ENCODE measurements at places on chromosomes 6 and 20.

DNA sequence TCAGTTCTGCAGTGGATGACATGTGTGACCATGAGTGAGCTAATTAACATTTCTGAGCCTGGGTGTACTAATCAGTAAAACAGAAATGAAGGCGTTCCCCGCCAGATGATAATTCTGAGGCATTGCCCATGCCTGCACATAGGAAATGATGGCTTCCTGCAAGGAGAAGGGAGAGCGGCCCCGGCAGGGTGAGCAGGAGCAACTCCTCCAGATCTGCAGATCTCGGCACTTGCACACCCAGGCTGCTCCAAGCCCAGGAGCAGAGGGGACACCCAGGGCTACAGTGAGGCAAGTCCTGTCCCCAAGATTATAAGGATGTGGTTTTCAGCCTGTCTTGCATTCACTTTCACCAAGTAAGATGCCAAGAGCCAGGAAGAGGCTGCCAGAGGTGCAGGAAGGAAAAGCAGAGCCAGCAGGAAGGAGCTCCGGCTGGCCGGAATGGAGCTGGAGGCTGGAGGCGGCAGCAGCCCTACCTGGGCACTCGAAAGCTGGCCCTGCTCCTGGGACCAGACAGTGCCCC lies 177.5 kb upstream of the CST7 start:
- DNase-seq: no peak

DNA sequence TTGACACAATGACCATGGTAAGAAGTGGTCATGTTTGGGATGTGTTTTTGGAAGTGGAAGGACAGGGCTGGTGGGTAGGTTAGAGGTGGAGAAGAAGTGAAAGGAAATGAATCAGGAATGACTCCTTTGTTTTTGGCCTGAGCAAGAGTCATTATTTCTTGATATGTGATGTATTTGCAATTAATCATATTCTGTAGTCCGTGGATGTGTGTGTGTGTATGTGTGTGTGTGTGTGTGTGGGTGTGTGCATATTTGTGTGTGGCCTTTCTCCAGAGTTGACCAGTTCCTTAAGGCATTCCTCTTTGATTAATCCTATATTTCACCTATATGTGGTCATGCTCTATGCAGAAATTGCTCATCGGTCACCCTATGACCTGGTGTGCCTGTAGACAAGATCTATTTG lies 130.7 kb downstream of the UTRN start:
- DNase-seq: no peak

DNA sequence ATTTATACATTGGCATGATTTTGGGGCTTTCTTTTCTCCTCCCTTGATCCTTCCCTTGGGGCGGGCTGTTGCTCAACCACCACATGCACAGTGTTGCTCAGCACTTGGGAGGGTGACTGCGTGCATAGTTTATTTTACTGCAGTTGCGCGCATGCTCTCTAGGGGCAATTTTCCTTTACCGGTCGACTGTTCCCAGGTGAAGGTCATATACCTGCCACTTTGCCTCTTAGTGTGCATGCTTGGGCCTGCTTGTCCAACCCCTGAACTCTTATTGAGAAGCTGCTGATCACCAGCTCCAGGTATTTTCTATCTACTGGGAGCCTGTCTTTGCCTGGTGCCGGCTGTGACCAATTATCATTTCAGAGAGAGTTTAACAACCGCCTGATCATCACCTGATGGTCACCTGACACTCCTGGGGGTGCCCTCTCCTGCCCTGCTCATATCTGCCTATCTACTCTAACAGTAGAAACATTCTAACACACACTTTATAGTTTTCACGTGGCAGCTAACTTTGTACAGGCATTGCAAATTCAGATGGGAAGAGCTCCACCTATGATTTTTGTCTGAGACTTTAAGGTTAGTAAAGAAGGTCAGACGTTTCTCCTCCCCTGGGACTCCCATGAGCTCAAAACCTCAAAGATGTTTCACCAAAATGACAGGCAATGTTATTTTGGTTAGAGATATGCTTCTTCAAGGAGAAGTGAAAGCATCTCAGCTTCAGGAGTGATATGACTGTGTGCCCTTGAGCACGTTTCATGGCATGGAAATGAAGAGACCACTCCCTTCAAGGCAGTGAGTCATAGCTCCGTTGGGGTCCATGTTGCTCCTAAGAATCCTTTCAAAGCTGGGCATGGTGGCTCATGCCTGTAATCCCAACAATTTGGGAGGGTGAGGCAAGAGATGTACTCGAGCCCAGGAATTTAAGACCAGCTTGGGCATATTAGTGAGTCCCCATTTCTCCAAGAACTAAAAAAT lies 227.5 kb upstream of the MYLIP start:
- DNase-seq: no peak

DNA sequence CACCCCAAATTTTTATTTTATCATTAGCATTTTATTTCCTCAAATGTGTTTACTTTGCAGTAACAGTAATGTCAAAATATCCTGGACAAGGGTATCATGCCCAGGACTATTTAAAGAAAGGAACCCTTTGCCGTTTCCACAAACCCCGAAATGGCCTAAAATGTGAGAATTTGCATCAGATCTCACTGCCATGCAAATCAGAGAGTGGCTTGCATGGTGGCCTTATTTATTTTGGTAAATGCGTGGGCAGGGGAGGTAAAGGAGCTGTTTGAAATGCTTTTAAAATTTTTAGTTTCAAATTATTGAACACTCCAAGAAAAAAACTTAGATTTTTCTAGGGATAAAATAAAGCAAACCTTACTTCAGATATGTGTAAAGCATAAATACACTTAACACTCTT lies 43.8 kb downstream of the ADAT2 start:
- no peak for DNase-seq

DNA sequence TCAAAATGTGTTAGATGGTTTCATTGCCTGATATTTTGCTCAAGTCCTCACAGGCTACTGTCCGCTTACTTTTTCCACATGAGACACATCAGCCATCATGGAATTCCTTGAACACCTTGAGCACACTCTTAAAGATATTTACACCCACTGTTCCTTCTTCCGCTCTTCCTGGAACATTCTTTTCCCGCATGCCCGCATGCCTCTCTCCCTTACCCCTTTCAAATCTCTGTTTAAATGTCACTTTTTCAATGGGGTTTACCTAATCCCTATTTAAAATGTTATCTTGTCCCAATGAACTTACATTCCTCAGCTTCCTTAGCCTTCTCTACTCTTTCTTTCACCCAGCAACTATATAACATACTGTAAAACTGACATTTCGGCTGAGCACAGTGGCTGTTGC lies 503.3 kb upstream of the PTCHD4 start:
- DNase-seq: no peak

GRCh38 chr6:120826253-120826652 lies 508.0 kb downstream of the TBC1D32 start:
- DNase-seq: peak; percentile 25

DNA sequence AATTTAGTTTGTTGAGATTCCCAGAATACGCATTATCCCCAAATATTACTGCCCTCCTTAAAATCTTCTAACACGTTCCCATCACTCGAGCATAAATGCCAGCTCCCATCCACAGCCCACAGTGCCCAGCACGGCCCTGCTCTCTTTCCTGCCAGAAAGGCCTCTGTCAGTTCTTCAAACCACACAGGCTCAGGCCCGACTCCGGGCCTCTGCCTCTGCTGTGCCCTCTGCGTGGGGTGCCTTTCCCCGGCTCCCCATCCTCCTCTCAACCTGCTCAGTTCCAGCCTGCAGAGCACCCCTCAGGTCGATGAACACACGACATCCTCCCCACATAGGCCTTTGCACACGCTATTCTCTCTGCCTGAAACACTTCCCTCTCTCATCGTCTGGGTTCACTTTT lies 12.8 kb downstream of the ULBP3 start:
- DNase-seq: no peak

- DNase-seq: no peak
Observed at GRCh38 chr6:13463941-13464340, 23.5 kb downstream of the GFOD1 start.

DNA sequence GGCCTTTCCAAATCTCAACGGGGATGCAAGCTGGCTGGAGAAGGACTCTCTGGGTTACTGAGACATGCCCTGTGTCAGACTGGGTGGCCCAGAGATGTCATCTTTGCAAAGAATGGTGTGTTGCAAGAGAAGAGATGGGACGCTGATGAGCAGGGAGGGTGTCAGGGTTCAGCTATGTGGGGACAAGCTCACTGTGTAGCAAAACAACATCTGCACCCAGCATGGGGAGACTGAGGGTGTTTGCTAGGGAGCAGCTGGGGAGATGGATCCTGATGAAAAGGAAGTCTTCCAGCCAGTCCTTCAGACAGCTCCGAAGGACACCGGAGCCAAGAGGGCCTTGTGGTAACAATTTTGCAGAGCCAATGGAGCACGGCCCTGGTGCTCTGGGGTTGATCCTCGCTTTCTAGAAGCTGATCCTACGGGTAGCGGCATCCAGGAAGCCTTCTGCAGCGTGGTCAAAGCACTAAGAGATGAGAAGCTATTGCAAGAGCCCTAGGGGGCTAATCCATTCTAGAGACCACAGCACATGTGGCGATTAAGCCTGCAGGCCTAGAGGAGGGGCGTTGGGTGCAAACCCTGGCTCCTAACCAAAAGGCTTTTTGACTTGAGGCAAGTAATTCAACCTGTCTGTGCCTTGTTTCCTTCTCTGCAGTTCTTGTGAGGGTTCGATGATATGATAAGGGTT lies 39.9 kb downstream of the EDN3 start:
- no peak for DNase-seq

DNA sequence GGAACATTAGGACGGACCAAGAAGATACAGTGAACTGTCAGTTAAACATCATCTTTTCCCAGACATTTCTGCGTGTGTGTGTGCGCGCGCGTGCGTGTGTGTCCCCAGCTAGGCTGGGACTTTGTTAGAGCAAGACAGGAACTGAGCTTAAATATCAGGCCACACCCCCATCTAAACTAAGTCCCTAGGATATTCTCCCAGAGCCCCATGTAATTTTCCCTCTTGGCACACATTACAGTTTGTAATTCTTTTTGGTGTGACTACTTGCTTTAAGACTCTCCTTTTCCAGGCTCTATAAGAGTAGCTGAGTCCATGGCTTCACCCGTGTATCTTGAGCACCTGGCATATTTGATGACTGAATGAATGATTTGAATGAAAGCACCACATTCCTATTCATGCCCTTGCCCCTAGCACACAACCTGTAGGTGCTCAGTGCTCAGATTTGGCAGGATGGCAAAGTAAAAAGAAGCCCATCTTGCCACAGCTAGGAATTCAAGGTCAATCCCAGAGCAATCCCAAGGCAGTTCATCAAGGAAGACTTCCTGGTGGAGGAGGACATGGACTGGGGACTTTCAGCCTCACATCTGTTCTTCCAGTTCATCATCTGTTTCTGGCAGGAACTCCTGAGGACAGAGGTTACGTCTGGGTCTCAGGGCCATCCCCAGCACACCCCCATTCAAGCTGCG lies 69.2 kb downstream of the MRPL14 start:
- no peak for DNase-seq

GRCh38 chr6:20367743-20368485 lies 33.8 kb upstream of the E2F3 start:
- no peak for DNase-seq

GRCh38 chr6:1336246-1336843 lies 24.4 kb downstream of the FOXQ1 start:
- DNase-seq: no peak

DNA sequence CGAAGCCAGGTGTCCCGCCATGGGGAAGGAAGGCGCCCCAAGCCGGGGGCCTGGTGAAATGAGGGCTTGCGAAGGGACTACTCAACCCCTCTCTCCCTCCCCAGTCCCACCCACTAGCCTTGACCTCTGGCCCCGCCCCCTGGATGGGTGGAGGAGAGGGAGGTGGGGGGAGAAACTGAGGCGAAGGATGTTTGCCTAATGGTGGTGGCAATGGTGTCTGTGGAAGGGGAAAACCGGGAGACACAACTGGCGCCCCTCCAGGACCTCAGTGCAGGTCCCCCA lies at the start of gene POU5F1:
Gene POU5F1, minus strand, starts transcription at position 83 of the 282 bp plus-strand sequence. Its CDS starts 62 bp downstream, at position 21.
- no peak for DNase-seq

GRCh38 chr6:116888732-116889360 lies 11.8 kb downstream of the RFX6 start:
- DNase-seq: no peak

GRCh38 chr6:5869261-5869660 lies 137.5 kb downstream of the NRN1 start:
- DNase-seq: no peak

DNA sequence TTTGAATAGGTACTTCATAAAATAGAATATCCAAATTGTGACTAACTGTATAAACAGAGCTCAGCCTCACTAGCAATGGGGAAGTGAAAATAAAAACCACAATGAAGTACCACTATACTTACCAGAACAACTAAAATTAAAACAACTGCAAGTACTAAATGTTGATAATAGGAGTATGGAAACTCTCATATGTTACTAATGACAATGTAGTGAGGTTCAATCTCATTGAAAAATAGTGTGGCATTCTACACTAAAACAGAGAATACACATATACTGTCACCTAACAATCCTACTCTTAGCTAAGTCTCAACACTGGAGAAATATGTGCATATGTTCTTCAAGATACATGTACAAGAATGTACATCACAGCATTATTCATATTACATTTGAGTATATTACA lies 132.0 kb upstream of the CARMIL1 start:
- no peak for DNase-seq

DNA sequence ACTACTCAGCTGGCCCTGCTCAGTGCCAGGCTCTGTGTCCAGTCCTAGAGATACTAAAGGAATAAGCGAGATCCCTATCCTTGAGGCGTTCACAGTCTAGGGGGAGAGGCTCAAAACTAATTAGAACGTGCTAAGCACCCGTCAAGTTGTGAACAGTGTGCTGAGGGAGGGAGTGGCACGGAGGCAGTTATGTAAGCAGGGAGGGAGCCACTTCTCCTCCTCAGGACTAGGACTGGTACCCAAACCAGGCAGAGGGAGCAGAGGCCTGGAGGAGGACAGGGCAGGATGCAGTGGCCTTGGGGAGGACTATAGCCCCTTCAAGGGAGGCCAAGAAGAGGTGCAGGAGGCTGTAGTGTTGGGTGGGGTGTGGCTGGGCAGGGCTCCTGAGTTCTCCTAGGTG lies 39.6 kb upstream of the VSTM2L start:
- DNase-seq: no peak

GRCh38 chr6:160328447-160328846 lies 19.7 kb upstream of the SLC22A3 start:
- DNase-seq: no peak

- DNase-seq: no peak
Observed at GRCh38 chr6:141946502-141946901, 186.2 kb upstream of the GJE1 start.

DNA sequence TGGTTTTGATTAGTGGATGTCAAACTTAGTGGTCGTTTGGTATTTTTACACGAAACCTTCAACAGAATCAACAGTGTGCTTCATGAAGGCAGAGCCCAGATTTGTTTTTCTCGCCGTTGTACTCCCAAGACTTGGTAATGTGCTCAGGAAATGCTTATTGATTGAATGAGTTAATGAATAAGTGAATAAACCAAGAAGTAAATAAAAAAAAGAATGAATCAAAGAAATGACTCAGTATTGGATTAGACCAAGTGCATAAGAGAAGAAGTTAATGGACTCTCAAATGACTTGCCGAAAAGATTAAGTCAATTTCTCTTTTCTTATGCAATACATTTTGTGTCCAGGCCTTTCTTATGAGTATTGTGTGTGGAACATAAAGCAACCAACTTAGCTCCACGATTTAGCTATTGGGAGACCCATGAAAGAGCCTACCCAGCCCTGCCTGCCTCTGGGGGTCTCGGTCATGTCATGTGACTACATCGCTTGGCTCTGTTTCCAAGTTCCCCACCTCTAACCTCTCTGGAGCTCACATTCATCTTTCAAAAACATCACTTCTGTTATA lies 10.6 kb upstream of the FUCA2 start:
- no peak for DNase-seq

- DNase-seq: peak; percentile 95
Observed at GRCh38 chr6:20691185-20691584, 156.9 kb downstream of the CDKAL1 start.

Data from NCI-H748 treated with DMSO at 0.1 percent for 48 hours (cell line).